ENCODE measurements at places on chromosomes 3 and 15. TPM values are rescaled to one million over a fixed set of nuclear protein-coding genes. Genes with fewer than 3 reads are reported as not detected.

OR4M2 gene
- not detected for polyA plus RNA-seq

SCN11A gene
- polyA plus RNA-seq = not detected

EBLN2 gene
- 0.58 TPM for polyA plus RNA-seq

ACTRT3 gene
- polyA plus RNA-seq = 3.3 TPM

DENND6A gene
- 10.2 TPM for polyA plus RNA-seq

SPATA12 gene
- not detected for polyA plus RNA-seq

All from GM23248 (cell line).